Left kidney (tissue), 8 donors: ENCODE measurements at places on chromosomes 11 and 22.

- DNase-seq, result no peak
These were observed 1152.4 kb downstream of the LRRC4C start for GRCh38 chr11:40306938-40307548.

GRCh38 chr11:69645801-69646492 is 5.0 kb downstream of the CCND1 start:
- DNase-seq, result no peak

DNA sequence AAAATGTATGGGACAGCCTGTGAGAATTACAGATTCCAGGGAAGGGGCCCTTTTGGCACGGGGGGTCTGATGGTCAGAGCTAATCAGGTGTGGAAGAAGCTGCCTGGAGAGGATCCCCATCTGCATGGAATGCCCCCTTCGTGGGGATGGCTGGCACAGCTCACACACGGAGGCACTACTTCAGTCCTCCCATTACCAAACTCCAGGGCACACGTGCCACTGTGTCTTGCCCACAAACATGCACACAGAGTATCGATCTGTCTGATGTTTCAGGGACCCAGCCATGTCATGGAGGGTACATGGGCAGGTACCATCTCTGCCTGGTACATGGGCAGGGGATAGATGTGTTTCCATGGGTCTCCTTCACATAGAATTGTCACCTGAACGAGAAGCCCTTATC is 14.7 kb downstream of the KCNQ1OT1 start:
- DNase-seq, result no peak

GRCh38 chr11:105100981-105101630 is 38.5 kb downstream of the CARD18 start:
- no peak for DNase-seq
